ENCODE measurements at places on chromosomes 7 and 10. TPM values are rescaled to one million over a fixed set of nuclear protein-coding genes. Genes with fewer than 3 reads are reported as not detected.

OR2A5 gene
- not detected for total RNA-seq

DCLRE1A gene
- 8.1 TPM for total RNA-seq

ARMS2 gene
- total RNA-seq, result not detected

RSBN1L gene
- 28.9 TPM for total RNA-seq

CFAP70 gene
- 1.7 TPM for total RNA-seq

DNA sequence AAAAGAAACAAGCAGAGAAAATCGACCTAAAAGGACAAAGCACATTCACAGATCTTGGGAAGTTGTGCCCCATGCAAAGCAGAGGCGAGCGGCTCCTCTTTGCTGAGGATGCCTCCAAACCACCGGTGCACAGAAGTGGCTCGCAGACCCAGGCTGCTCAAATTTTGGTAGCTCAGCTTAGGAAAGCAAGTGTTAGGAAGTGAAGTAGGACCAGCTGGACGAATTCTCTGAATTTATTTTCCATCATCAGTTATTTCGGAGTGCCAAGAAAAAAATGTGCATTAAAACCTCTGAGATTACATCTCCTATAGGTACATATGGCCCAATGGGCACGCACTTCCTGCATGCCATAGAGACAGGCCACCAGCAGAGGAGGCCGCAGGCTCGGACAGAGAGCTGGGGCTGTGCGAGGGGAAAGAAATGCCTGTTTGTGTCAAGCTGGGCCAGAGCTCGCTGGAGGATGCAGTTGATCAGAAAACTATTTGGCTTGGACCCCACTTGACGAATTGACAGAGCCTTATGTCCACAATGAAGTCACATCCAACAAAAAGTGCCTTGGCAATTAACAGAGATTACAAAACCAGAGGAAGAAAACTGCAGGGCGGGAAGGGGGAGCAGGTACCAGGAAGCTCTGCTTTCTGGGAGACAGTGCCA is 122.3 kb upstream of the LYZL2 start:
- DNase-seq, result peak; percentile 53

- DNase-seq, result no peak
These were observed 1.4 kb downstream of the PLPP4 start for GRCh38 chr10:120458432-120458831.

DNA sequence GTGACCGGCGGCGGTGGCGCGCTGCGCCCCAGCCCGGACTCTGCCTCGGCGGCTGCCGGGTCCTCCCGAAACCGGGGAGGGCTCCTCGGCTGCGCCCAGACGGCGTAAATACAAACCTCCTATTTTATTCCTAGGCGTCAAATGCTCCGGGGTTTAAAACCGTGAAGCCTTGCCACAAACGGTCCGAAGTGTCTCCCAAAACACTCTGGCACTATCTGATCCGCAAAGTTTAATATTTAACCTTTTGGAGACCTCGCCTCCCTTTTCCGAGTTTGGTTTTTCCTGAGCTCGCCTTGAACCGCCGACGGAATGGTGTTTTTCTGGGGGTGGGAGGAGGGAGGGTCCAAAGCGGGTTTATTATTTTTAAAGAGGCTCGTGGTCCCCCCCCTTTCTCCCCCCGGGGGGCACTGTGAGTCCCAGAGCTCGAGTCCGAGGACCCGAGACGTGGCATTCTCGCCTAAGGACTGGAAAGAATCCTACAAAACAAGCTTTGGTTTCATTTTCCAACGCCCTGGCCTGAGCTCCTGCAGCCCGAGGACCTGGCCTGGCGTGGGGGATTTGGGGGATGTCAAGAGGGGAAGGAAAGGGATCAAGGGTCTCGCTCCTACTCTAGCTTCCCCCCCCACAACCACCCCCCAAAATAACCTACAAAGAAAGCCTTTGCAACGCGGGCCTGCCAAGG is 1.8 kb downstream of the TNRC18 start:
- DNase-seq, result no peak

DNA sequence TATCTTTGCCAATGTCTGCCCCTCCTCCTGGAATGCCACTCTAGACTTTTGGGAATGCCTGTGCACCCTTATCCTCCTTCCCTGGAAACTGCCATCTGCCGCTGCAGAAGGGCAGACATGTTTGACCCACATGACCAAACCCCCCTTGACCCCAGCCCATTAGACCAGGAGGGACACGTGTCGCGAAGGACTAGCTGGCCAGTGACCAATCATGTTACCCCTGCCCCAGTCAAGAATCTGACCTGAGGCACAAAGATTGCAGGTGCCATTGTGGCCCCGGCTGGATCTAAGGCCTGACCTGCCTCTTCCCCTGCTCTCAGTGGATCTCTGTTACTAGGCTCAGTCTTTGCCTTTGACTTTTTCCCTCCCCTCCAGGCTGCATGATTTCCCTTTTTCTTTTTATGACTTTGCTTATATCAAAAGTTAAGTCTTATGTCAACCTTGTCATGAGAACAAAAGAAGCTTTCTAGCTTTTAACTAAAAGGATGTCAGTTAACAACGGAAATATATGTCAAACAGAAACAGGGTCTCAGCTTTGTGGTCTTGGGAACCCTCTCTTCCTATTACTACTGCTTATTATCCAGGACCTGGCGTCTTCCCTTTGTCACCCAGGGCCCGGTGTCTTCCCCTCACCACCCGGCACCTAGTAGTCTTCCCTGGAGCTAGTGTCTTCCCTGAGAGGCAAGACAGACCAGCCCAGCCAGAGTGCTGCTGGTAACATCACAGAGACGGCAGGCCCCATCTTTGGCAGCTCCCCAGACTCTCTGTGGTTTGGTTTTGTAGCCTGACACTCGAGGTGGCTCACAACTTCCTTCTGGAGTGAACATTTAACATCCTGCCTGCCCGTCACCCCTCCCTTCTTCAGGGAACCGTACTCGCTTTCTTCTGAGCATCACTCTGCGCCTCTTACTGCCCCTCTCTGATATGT is 24.4 kb upstream of the PPIF start:
- peak; percentile 84 for DNase-seq

GRCh38 chr10:76396134-76396533 is 964.7 kb downstream of the LRMDA start:
- DNase-seq, result no peak

GRCh38 chr7:114931656-114932011 is 9.7 kb downstream of the MDFIC start:
- peak; percentile 57 for DNase-seq

DNA sequence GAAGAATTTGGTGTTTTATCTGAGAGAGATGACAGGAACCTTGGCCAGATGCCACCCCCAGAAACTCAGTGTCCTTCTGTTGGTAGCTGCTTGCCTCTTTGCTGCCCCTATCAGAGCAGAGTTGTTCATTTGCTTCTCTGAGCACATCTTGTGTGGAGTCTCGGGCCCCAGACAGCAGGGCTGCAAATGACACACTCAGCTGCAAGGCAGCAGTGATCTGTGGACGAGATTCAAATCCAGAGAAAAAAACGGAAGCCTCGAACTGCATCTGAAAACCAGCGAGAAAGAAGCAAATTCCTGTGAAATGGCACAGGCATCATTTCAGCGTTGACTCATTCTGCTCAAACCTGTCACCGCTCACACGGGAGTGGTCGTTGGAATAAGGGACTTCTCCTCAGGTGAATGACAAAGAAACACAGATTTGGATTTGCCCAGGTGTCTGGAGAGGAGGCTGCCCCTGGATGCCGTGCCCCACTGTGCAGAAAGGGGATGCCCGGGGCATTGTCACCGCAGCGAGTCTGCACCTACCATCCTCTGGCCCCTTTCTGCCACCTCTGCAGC is 144.7 kb downstream of the PFKFB3 start:
- no peak for DNase-seq

DNA sequence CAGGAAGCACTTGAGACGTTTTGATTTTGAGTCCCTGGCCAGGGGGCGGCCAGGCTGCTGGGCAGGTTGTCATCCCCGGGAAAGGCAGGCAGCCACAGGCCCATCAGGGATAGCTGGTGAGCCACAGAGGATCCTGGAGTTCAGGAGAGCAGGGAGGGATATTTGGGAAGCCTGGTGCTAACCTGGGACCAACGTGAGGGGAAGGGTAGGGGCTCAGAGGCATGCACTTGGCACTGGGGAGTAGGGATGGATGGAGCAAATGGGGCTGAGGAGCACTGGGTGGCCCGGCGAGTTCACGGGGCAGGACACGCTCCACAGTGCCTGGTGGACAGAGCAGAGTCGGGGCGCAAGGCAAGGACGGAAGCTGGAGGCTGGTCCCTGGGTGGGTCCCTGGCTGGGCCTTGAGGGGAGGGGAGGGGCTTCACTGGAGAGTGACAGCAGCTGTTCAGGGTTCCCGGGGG is 30.2 kb downstream of the LRRC27 start:
- DNase-seq, result no peak

DNA sequence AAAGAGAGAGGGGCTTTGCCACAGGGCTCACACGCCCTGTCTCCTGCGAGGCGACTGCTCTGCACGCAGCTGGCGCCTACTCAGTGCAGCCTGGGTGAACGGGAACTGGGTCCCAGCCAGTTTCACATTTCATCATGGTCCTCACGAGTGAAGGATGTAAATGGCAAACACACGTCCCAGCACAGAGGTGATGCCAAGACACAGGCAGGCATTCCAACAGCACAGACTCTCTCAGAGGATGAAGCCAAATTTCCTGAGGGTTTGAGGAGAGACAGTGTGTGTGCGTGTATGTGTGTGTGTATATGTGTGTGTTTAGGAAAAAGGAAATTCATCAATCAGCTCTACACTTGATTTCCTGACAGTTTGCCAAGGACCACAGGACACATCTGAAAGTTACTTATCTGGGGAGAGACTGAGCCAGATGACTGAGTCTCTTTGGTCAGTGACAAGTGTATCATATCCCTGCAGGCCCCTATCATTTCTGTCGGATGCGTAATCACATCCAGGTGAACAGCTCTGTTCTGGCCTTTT is 53.9 kb downstream of the CHST15 start:
- no peak for DNase-seq

DNA sequence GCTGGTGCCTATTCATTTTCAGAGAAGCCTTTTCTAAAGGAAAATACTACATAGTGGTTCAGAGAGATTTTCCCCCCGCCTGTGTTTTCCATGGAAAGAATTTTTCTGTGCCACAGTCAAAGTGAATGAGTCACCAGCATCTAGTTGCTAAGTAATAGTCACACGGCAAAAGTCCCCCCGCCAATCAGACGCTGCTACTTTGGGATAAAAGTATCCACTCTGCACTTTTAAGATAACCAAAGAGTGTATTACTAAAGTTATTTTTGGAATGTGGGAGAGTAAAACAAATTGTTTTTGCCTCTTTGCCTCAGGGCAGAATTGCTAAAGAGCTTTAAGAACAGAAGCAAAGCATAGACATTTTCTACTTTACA is 23.5 kb downstream of the ABLIM1 start:
- DNase-seq, result no peak

- no peak for DNase-seq
These were observed 31.9 kb upstream of the AGBL3 start for GRCh38 chr7:134954197-134955082.

DNA sequence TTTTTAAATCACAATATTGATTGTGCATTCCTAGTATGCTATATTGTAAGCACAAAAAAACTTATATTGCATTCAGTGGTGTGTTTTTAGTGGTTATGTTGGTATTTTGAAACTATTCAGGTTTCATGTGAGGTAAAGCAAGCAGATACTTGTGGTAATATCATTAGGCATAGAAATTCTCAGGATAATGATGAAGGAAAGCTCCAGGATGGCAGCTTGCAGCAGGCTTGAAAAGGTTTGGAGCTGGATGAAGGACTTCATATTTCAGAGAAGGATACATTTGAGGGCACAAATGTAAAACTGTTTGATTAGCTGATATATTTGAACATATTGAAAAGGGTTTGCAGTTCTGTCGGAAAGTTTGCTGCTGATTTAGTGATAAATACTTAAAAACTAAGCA is 17.5 kb downstream of the TRIM24 start:
- no peak for DNase-seq
